WTC11 (cell line): ENCODE measurements at places on chromosomes 12 and 14.

DNA sequence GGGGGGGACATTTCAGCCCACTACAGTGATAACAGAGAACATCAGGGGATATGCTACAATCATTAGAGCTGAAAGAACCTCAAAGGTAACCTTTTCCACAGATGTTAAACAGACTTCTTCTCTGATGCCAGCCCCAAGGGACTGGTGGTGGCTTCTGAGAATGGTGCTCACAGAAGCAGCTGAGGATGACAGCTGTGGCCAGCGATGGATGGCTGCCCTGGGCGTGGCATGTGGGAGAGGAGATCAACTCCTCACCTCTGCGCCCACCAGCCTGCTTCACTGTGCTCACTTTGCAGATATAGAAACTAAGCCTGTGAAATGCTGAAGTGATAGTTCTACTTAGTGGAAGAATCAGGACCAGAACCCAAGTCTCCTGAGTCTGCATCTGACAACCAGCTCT lies 33.0 kb downstream of the FOXN3 start:
- DNase-seq: no peak

GRCh38 chr14:60862283-60862682 lies 118.6 kb downstream of the TRMT5 start:
- no peak for DNase-seq

DNA sequence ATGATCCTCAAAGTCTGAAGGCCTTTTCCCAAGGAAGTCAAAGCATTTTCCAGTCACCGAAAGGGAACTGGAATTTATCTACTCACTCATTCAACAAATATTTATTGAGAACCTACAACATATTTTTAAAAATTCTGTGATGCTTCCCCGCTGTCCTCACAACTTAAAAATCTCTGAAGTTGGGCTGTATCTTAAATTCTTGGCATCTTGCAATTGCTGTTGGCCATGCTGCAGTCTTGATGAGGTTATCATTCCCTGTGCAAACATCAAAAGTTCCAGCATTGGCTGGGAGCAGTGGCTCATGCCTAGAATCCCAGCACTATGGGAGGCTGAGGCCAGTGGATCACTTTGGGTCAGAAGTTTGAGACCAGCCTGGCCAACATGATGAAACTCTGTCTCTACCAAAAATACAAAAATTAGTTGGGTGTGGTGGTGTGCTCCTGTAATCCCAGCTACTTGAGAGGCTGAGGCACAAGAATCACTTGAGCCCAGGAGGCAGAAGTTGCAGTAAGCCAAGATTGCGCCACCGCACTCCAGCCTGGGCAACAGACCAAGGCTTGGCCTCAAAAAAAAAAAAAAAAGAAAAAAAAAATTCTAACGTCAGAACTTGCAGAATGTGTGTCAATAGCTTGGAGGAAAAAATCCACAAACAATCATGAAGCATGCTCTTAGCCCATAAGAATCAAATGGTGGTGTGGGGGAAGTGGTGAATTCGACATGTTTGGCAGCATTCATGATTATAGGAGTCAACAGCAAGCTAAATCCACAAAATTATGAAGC lies 34.9 kb downstream of the CCDC177 start:
- no peak for DNase-seq

DNA sequence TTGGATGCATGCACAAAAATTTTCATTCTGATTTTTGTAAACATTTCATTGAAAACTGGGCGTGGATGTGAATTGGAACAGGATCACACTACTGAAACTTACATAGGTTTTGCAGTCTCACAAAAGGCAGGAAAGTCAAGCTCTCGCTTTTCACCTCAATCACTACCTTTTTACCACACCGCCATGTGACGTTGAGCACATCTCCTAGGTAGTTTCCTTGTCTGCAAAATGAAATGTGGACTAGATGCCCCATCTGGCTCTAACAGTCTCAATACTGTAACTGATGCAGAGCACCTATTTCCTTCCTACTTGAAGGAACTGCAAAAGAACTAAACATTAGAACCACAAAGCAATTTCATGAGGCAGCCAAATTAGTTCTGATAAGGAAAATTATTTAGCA lies 4.4 kb upstream of the YY1 start:
- no peak for DNase-seq

DNA sequence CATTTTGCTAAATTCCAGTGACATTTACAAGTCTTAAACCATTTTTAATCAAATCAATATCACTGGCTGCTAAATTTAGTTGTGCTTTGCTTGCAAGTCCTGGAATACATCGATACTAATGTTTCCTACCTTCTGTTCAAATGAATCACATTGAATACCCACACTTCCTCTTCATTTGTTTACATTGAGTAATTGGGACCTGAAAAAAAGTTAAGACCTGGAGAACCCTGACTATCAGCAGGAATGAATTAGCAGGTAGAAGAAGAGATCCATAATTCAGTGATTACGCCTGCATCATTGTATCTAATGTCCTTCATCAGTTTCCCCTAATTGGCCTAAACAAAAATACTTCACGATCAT lies 369.3 kb downstream of the ETNK1 start:
- DNase-seq: no peak

GRCh38 chr14:33669111-33669510 lies 281.8 kb downstream of the EGLN3 start:
- no peak for DNase-seq

DNA sequence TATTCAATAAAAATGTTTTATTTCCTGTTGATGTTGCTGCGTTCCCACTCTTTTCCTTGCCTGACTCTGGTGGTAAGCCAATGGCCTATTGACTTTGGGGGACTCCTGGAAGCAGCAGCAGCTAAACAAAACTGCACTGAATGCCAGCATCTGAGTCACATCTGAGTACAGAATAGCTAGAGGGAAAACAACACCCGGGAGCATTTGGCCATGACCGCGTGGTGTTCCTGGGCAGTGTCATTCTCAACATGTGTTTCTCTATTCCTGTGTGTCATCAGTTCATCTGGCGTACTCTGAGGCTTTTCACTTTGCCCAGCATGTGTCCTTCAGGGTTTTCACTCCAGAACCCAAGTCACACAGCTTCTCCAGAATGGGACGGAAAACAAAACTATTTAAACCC lies 238.8 kb downstream of the PAWR start:
- no peak for DNase-seq

DNA sequence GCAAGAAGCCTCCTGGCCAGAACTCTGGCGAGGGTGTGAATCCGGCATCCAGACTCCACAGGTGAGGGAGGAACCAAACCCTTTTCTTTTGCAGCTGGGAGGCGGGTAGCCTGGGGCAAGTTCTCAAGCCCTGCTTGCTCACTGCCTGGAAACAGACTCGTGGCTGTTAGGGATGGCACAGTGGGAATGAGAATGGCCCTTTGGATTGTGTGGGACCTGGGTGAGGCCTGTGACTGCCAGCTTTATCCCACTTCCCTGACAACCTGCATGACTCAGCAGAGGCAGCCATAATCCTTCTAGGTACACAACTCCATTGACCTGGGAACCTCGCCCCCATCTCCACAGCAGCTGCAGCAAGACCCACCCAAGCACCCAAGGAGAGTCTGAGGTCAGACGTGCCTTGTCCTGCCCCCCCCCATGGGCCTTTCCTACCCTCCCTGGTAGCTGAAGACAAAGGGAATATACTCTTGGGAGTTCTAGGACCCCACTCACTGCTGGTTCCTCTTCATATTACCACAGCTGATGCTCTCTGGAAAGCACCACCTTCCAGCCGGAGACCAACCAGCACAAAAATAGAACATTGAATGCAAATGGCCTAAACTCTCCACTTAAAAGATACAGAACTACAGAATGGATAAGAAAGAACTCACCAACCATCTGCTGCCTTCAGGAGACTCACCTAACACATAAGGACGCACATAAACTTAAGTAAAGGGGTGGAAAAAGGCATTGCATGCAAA lies 5.1 kb upstream of the GPR33 start:
- DNase-seq: no peak

- DNase-seq: no peak
Measured at GRCh38 chr12:17283563-17283962, 677.6 kb upstream of the LMO3 start.

GRCh38 chr12:69130064-69130463 lies 109.3 kb upstream of the CPSF6 start:
- no peak for DNase-seq

DNA sequence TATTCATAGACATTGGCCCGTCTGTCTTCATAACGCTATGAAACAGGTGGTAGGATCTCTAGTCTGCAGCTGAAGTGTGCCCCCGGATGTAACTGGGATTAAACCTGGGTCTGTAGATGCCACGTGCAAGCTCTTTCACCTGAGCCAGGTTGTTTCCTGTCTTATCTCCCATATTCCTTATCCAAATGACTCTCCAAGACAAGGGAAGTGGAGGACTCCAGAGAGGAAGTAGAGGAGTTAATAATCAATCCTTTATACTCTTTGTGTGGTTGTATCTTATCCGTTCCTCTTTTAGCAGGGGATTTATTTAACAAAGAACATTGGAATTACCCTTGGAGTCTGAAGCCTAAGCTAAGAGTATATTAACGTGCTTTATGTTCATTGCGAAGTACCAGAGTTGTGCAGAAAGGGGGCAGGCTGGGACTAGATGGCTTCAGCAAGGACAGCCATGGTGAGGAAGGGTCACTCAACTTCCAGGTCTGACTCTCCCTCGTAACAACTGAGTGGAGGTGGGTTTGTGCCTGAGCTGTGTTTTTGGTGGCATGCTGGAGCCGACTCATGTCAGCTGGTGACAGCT lies 82.8 kb downstream of the RIN3 start:
- DNase-seq: no peak

DNA sequence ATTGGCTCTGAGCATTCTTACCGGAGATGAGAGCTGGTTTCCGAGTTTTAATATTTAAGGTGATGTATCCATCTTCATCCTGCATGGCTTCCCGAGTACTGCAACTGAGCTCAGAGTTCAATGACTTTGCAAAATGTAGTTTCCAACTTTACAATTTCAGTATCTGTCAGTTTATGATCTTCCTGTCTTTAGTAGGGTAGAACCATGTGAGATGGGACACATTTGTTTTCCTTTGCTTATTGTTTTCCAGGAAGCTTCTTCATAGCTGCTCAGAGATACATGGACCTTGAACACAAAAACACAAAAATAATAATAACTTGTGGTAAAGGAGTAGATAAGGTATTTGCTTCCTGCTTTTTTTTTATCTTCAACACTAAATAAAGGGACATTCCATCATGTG lies at the start of gene CLEC1B:
Gene CLEC1B (minus strand): TSS at position 106 of the 400 bp plus-strand sequence. CDS start 21 bp downstream, at position 85.
- DNase-seq: no peak

GRCh38 chr14:68286667-68287066 lies 467.1 kb downstream of the RAD51B start:
- no peak for DNase-seq

- DNase-seq: no peak
Measured at GRCh38 chr12:12214635-12215131, 52.2 kb downstream of the LRP6 start.

DNA sequence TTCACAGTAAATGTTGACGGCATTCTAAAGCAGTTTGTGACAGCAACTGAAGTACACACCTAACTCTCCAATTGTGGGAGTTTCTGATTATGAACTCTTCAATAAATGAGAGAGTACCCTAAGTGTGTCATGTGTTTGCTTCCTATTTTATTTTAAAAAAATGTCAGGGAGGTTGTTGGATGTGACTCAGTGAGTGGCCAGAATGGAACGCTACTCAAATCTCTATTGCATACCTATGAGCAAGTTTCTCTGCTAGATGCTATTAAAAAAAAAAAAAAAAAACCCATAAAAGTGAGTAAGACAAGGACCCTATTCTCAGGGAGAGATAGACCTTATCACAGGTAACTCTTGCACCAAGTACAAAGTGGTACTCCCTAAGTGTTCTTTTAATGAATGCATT lies 256.6 kb downstream of the BTG1 start:
- no peak for DNase-seq

DNA sequence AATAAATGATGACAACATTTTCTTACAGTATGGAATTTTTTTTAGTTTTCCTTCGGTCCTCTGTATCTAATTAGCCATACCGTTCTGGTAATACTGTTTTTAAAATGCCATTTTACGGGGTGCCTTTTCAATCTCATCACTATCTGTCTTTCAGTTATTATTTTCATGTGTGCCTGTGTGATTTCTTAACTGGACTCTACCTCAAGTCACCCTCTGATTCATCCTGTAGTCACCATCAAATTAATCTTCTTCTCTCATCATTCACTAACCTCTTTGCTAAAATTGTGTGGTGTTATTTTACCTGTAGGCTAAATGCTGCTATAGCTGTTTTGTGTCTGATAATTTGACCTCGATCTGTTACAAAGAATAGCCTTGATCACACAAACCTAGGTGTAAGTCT lies 16.0 kb upstream of the CCT2 start:
- DNase-seq: no peak

DNA sequence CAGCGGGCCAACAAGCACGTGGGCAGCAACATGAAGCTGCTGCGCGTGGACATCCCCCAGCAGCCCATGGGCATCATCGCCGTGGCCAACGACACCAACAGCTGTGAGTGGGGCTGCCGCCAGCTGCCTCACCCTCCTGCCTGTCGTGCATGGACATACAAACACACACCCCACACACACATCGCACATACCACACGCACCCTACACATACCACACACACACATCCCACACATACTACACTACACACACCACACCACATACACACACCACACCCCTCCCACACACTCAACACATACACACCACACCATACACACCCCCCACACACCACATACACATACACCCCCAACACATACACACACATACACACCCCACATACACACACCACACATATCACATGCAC lies 25.2 kb upstream of the NXPH4 start:
- DNase-seq: no peak

- no peak for DNase-seq
Measured at GRCh38 chr12:49671031-49671765, 36.0 kb downstream of the FMNL3 start.

DNA sequence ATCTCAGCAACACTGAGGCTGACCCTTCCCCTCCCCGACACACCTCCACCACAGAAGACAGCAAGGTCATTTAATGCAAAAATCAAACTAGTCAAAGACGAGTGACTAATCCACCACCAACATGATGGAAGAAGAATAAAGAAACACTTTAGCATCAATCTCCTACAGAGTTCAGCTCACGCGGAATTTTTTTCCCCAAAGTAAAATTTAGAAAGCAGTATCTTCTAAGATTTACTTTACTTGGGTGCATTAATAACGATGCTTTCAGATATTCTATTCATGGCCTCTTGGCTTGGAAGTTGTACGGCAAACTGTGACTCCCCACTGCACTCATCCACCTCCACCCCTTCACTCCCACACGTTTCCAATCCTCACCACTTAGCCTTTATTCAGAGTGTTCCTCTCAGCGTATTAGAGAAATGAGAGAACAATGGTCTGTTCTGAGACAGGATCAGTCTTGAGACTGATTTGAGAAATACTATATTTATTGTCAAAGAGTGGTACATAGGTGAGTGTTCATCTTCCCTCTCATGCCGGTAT lies 1.9 kb downstream of the EGLN3 start:
- DNase-seq: no peak

GRCh38 chr14:82720946-82721345 lies 1187.3 kb upstream of the SEL1L start:
- DNase-seq: no peak
